ENCODE measurements at places on chromosomes 11 and 22.
A peak's percentile ranks its signal among the peaks of the same experiment; 100 is the strongest.

DNA sequence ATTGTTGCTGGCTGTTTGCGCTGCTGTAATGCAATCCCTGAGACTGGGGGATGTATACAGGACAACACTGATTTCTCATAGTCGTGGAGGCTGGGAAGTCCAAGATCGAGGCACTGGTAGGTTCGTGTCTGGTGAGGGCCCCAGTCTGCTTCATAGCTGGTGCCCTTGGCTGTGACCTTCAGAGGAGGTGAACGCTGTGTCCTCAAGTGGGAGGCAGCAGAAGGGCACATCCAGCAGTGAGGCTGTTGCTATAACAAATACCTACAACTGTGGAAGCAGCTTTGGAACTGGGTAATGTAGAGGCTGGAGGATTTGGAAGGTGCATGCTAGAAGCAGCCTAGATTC, 21.3 kb downstream of the KRTAP5-5 start:
- no peak for DNase-seq

DNA sequence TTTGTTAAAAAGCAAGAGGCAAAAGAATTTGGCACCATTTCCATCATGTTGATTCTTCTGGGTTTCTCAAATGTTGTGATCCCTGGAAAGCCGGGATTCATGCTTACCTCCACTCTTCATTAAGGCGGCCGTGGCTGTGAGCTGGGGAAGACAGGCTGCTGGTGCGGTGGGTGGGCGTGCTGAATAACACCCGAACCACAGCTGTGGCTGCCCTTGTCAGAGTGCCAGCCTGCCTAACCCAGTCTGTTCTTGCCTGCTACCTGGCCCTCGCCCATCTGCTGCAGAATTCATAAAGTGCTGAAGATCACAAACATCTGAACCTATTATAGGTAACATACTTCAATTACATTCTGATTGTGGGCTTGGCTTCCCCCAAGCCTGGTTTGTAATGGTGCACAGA, 95.8 kb upstream of the RCN1 start:
- DNase-seq, result no peak

DNA sequence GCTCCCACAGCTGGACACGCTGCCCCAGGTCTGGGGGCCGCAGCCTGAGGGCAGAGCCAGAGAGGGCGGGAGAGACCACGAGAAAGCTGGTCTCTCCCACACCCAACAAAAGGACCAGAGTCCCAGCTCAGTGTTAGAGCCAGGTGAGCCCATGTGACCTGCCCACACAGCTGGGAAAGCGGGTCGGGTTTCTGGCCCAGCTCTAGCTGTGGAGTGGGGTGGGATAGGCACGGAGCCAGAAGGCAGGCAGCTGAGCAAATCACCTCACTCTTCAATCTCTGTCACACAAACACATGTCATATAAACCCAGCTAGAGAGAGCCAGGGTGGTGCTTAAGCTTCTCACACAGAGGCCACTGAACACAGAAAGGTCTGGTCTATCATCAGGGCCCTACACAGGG, 7.8 kb upstream of the EIF3D start:
- DNase-seq, result no peak

GRCh38 chr11:64489831-64490441, 101.1 kb upstream of the SLC22A12 start:
- peak; percentile 30 for DNase-seq

GRCh38 chr22:49264696-49265095, 563.0 kb downstream of the BRD1 start:
- DNase-seq, result no peak

DNA sequence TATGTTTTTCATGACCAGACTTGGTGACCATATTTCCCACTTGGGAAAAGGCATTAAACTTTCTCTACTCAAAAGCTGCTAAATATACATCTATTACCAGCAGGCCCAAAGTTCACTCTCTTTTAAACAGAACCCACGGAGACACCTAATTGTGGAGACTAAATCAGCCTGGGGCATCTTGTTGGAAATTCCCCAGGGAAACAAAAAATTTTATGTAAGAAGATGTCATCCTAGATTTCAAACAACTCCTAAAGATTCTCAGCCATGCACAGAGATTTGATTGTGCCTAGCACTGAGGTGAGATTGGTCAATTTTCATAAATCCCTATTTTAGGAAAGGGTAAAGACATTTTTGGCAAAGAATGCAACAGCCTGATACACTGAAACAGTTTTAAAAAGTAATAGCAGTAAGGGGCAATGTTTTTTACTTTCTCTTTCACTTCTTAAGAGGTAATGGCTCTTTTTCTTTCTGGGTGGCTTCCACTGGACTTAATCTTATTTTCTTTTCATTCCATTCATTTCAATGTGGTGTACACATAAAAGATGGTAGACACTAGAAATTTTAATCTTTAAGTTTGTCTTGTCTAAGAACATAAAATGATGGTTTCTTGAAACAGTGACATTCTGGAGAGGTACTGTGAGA, 9.6 kb downstream of the OR52N2 start:
- peak; percentile 11 for DNase-seq

DNA sequence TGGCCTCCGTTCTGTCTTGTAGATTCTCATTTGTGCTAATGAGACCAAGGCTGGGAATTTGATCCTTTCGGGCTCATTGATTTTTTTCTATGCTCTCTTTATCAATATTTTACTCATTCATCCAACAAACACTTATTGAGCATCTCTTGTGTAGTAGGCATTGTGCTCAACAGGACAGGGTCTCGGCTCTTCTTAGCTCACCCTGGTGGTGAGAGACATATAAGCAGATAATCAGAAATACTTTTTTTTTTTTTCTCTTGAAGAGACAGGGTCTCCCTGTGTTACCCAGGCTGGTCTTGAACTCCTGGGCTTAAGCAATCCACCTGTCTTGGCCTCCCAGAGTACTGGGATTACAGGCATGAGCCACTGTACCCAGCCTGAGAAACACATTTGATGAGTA, 48.0 kb upstream of the SLC5A1 start:
- DNase-seq, result no peak

DNA sequence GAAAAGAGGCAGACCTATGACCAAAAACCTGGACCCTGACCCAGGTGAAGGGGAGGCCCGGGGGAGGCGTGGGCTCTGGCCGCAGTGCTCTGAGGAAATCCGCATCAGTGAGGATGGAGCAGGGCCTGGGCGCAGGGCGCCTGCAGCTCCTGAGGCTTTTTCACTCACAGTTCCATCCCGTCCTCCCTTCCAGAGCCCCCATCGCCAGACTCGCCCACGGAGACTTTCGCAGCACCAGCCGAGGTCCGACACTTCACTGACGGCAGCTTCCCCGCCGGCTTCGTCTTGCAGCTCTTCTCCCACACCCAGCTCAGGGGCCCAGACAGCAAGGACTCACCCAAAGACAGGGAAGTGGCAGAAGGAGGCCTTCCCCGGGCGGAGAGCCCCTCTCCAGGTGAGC, 5.4 kb downstream of the SPINDOC start:
- no peak for DNase-seq

DNA sequence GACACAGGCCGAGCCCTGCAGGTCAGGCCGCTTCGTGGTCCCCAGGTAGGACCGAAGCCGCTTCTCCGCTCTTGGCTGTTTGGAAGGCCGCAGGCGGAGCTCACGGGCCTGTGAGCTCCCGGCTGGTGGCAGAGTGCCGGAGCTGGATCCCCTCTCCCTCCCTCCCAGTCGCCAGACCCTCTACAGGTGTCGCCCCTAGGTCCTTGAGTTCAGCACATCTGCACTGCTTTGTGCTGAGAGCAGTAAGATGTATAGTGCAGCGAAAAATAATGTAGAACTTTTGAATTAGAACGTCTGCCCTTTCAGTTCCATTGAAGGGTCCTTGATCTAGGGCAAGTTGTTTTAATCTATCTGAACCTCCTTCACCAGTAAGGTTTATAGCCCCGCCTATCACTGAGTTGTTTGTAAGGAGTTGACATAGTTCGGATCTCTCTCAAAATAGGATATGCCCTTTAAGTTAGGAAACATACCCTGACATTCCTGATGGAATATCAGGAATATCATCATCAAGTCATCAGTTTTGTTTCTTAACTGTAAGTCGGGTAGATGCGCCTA, 419 bp downstream of the ANKRD49 start:
- DNase-seq, result no peak

GRCh38 chr11:117907276-117908108, 21.7 kb downstream of the TMPRSS13 start:
- peak; percentile 69 for DNase-seq

GRCh38 chr11:12291313-12291712, 86.1 kb upstream of the PARVA start:
- DNase-seq, result no peak

DNA sequence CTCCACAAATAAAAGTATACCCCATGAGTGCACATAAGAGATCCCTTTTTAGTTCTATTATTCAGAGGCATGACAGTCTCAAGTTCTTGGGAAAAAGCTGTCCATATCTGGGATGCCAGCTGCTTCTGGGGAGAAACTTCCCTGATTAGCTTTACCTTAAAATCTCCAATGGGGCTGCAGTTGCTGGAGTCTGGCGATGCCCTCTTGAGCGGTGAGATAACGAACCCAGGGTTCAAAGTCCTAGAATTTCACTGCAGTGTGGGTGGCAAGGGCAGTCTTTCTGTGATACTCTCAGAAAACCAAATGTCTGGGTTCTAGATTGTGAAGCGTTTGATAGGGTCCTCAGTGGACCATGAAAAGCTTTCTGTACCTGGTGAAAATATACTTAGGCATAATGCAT, 7.4 kb upstream of the PRR33 start:
- DNase-seq, result no peak

DNA sequence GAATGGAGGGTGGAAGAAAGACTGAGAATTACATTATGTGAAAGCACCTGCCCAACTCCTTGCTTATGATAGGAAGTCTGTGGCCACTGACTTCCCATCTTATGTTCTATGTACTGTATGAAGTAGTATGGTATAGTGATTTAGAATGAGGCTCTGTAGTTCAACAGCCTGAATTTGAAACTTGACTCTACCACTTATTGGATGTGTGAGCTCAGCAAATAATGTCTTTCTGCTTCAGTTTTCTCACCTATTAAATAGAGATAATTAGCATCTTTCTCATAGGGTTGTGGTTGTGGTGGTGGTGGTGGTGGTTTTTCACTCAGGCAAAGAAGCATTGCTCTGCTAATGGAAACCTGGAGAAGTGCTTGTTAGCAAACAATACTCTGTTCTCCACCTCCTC, 121.6 kb downstream of the PAX6 start:
- no peak for DNase-seq

GRCh38 chr11:45929486-45930030, 7.1 kb downstream of the LARGE2 start:
- DNase-seq, result no peak

GRCh38 chr11:15493921-15494620, 379.3 kb downstream of the INSC start:
- no peak for DNase-seq

GRCh38 chr11:119750056-119750455, 21.1 kb upstream of the NECTIN1 start:
- DNase-seq, result no peak

DNA sequence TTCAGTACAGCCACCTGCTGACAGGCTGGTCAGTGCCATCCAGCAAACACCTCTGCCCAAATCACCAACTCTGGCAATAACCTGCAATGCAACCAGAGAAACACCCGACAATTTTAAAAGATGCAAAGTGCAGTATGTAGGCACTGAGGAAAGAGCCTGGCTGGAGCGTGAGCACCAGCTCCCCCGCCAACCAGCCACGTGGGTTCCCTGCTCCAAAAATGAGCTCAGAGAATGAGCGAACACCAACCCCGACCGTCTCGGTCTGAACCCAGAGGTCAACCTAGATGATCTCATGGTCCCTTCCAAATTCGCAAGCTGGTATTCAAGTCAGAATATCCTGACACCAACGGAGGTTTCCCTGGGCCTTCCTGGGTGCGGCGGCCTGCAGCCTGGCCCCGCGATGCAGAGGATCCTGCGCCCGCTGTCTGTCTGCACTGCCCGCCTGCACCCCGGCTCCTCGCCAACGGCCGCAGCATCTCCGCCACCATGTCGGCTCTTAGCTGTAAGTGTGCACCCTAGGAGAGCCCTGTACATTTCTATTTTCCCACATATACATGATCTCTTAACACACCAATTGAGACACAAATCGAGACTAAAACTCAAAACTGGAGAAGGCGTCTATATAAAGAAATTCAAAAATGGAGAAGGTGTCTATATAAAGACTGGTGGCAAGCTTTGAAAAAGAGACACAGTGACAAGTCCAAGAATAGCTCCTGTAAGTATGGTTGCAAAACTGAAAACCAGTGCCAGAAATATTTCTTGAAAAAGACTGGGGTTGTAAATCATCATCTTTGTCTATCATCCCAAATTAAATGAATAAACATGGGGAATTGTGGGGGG, 22.8 kb downstream of the TMEM184B start:
- no peak for DNase-seq

DNA sequence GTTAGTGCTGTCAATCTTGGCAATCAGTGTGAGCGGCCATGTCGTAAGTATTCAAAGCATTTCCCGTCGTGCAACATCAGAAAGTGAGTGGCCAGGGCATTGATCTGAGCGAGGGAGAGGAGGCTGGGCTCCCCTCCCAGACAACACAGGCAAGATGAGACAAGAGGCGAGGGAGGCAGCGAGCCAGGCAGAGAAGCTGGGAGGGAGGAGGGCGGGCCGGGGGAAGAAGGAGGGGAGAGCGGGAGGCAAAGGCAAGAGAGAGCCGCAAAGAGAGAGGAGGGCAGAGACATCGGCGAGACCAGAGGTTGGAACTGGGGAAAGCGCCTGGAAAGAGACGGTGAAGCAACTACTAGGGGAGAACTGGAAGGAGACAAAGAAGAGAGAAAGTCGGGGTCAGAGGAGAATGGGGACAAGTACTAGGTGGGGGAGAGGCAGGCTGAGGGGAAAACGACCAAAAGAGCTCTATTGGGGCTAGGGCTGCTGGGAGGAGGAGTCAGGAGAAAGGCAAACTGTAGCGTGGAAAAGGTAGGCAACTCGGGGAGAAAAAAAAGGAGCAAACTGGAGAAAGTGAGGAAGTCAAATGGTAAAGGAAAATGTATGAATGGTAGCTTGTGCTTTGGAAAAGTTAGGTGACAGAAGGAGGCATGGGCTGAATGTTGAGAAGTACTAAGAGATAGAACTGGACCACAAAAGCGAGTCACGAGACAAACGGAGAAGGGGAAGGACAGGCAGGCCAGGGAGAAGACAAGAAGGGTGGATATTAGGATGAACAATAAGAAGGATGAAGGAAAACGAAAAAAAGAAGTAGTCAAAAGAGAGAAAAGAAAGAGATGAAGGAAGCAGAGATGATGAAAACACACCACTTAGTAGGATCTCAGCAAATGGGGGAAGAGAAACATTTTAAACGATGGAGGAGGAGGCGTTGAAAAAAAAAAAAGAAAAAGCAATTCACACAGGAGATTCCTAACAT, 130.5 kb upstream of the C11orf58 start:
- no peak for DNase-seq

DNA sequence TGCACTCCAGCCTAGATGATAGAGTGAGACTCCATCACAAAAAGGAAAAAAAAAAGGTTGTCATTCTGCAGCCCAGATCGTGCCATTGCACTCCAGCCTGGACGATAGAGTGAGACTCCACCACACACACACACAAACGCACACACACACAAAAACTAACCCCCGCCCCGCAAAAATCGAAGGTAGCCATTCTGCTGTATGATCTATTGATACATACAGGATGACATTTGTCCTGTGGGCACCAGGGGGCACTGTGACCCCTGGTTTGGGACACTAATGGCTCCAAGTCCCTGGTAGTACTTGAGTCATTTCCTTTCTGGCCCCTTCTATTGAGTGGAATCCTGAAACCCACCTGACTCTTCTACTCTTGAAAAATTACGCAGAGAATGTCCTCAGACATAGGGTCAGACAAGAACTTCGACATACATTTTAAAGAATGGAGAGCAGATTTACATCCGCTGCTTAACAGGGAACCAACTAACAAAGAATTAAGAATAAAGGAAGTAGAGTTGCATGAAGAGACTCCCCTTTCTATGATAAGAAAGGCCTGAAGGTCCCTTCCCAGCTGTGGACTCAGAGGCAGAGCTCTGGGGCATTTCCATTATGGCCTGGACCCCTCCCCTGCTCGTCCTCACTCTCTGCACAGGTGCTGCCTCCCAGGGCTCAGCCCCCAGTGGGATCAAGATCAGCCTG, 35.0 kb upstream of the PRAME start:
- DNase-seq, result peak; percentile 59
